ENCODE measurements at places on chromosomes 6 and 20. TPM values are rescaled to one million over a fixed set of nuclear protein-coding genes. Genes with fewer than 3 reads are reported as not detected.

The EPB41L1 gene
- 22.4 TPM for total RNA-seq

GRCh38 chr6:36559011-36559793, 11.9 kb upstream of the STK38 start:
- DNase-seq = no peak

- DNase-seq = peak; percentile 18
These were observed 26.7 kb upstream of the TFAP2B start for GRCh38 chr6:50791900-50792508.

- no peak for DNase-seq
These were observed 52.9 kb upstream of the FNDC1 start for GRCh38 chr6:159116343-159116742.

GRCh38 chr6:119526561-119527230, 177.1 kb upstream of the MAN1A1 start:
- no peak for DNase-seq
